NCI-H446 treated with DMSO at 0.1 percent for 48 hours (cell line): ENCODE measurements at places on chromosomes 11 and 22.

DNA sequence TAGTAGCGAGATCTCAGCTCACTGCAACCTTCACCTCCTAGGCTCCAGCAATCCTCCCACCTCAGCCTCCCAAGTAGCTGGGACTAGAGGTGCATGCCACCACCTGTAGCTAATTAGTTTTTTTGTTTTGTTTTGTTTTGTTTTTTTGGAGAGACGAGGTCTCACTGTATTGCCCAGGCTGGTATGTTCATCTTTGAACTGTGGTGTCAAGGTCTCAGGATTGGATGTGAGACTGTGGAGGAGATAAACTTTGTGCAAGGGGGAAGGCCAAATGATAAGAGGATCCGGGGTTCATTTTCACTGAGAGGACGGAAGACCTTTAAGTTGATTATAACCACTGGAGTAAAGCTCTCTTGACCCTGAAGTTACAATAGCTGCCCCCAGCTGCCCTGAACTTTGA, 8.9 kb downstream of the SEC14L2 start:
- no peak for DNase-seq

- DNase-seq: no peak
Measured at GRCh38 chr11:35531246-35531645, 5.8 kb upstream of the PAMR1 start.

GRCh38 chr11:70410276-70411205, 12.2 kb downstream of the CTTN start:
- DNase-seq: no peak

GRCh38 chr11:27701355-27702105, 1.3 kb upstream of the BDNF start:
- DNase-seq: no peak

DNA sequence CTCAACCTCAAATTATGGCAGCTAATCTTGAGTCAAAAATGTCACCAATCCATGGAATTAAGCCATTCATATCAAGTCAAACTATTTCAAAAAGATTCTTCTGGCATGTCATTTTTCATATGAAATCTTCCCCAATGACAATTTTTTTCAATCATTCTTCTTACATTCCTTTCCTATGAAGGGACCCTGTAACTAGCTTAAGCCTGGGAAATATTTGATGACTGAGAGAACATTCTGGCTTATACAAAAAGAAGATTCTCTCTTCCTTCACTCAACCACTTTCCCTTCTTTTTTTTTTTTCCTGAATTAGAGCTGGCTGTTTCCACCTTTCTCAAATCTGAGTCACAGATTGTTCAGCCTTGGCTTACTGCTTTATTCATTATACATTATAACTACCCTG, 903.7 kb downstream of the FAM181B start:
- no peak for DNase-seq

GRCh38 chr22:30781271-30781875, 86.7 kb downstream of the OSBP2 start:
- DNase-seq: no peak

GRCh38 chr11:102926961-102927623, 28.4 kb downstream of the MMP13 start:
- no peak for DNase-seq

DNA sequence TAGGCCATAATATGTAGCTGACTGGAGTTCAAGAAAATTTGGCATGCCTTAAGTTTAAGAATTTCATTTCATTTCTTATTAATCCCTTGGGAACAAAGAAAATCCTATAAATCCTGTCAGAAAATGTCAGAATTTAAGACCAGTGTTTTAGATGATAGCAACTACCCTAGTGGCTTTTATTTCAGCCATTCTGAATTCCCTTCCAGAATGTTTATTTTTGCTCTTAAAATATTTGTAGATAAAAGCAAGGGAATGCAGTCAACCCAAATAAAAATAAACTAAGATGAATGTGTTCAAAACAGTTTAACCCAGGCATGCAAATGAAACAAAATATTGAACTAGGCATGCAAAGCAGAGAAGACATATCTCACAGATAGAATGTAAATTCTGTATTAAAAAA, 356.9 kb upstream of the LRRC4C start:
- DNase-seq: no peak

GRCh38 chr22:25797498-25798290, 55.7 kb downstream of the MYO18B start:
- DNase-seq: no peak

DNA sequence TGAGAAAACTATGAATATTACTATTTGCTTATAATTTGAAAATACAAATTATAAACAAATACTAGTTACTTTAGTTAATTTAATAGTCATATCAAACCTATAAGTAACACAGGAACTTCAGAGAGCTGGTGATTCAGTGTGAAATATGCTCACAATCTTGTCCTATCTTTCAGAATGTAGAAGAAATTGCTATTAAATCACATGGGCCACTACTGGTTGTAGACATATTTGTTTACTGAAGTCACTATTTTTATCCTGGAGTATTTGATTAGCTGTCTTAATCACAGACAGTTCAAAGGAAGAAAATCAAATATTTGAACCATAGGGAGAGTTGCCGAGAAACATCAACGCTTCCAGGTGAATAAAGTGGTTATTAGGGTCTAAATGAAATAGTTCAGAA, 187.6 kb upstream of the ANO3 start:
- no peak for DNase-seq

DNA sequence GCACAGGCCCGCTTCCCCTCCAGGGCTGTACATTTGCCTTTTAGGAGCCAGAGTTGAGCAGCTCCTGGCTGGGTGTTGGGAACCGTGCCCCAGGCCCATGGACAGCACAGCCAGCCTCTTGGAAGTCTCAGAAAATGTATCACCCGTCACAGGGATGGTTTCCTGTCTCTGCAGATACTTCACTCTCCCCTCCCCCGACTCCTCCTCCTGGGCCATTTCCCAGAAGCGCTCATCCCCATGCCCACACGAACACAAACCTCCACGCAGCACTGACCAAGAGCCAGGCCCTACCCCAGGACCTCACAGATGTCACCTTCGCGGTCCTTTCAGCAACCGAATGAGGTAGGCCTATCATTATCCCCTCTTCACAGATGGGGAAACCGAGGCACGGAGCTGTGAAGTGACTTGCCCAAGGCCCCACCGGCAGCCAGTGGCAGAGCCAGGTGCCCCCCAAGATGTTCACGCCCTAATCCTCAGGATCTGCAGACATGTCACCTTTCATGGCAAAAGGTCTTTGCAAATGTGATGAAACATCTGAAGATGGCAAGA, 13.0 kb upstream of the PPARA start:
- DNase-seq: no peak

DNA sequence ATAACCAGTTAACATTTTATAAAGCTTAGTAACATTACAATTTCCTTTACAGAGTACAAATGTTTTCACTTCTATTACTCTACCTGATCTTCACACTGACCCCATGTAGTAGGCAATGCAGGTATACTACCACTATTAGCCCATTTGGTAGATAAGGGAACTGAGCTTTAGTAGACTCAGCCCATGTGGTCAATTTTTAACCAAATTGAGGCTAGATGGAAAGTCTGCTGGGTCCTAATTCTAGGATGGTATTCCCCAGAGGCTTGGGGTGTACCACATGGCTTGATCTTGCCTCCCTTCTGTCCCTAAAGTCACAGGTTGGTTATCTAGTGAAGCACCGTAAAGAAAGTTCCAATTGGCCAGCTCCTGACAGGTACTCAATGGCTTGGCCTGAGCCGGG, 48.2 kb downstream of the NRXN2 start:
- DNase-seq: no peak

- no peak for DNase-seq
Measured at GRCh38 chr11:15213471-15214231, 98.9 kb downstream of the INSC start.

GRCh38 chr11:129643031-129643721, 172.5 kb upstream of the TMEM45B start:
- no peak for DNase-seq

- no peak for DNase-seq
Measured at GRCh38 chr22:47221840-47222615, 459.6 kb downstream of the TBC1D22A start.

DNA sequence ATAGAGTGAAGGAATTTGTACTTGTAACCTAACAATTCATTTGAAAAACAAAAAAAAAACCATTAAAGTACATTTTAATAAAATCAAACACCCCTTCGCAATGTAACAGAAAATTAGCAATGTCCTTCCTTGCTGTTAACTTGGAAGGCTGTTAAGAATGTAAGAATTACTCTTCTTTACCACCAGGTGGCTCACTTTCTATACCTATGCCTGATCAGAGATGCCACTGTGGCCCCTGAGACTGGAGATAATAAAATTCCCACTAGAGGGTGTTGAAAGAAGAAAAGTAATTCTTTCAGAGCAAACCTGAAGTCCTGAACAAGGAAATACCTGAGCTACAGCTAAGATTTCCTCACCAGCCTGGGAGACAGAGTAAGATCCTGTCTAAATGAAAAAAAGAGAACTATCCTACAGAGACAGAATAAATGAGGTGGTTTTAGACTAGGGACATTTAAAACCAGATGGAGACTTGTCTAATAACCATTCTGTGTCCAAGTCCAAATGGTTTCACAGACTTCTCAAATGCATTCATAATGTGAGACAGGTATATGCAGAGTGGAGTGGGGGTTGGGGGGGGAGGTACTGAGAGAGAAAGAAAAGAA, 1089.3 kb downstream of the FAM181B start:
- DNase-seq: peak; percentile 73
